Activated naive CD4-positive, alpha-beta T cell (primary cell): ENCODE measurements at places on chromosomes 2 and 18.

GRCh38 chr2:32553829-32554432, 73.9 kb upstream of the TTC27 start:
- DNase-seq: no peak

GRCh38 chr2:21118302-21118920, 5.4 kb upstream of the TDRD15 start:
- no peak for DNase-seq

DNA sequence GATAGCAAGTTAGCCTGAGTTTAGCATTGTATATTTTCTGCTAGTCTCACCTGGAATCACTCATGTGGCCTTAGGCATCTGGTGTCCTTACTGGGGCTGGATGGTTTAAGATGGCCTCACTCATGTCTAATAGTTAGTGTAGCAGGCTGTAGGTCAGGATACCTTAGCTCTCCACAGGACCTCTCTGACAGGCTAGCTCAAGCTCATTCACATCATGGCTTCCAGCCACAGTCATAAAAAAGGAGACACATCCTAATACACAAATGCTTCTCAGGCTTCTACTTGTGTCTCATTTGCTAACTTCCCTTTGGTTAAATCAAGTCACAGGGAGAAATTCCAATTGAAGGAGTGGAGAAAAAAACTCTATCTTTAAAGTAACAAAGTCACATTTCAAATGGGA, 47.7 kb downstream of the MYO1B start:
- no peak for DNase-seq

DNA sequence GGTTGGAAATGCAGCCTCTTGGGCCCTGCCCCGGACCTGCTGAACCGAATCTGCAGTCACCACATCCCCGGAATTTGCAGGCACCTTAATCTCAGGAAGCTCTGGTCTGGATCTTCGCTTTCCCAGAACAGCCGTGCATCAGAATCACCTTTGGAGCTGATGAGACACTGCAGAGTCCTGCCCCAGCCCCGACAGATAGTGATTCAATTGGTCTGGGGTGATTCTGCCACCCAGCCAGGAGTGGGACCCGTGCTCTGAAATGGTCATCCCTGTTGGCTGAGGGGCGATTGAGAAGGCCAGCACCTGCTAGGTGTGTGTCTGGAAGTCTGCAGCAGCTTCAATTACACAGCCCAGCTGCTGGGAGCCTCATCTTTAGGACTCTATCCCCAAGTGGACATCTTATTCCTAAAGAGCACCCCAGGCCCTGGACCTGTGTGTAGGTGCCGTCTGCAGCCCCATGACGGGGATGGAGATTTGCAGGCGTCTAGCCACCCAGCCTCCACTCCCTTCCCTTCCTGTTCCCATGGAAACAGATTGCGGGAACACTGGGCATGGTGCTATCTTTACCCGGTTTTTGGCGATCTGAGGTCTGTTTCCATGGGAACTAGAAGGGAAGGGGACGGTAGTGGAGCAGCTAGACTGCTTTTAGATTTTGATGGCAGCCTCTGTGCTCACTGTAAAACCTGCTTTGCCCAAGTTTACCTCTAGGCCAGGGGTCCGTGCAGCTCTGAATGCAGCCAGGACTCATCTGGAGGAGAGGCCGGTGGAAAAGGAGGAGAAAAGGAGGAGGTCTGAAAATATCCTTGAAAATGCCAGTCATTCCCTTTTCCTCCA, 156.1 kb downstream of the LDLRAD4 start:
- no peak for DNase-seq

- no peak for DNase-seq
These were observed 56.3 kb upstream of the UBXN4 start for GRCh38 chr2:135685361-135685760.

DNA sequence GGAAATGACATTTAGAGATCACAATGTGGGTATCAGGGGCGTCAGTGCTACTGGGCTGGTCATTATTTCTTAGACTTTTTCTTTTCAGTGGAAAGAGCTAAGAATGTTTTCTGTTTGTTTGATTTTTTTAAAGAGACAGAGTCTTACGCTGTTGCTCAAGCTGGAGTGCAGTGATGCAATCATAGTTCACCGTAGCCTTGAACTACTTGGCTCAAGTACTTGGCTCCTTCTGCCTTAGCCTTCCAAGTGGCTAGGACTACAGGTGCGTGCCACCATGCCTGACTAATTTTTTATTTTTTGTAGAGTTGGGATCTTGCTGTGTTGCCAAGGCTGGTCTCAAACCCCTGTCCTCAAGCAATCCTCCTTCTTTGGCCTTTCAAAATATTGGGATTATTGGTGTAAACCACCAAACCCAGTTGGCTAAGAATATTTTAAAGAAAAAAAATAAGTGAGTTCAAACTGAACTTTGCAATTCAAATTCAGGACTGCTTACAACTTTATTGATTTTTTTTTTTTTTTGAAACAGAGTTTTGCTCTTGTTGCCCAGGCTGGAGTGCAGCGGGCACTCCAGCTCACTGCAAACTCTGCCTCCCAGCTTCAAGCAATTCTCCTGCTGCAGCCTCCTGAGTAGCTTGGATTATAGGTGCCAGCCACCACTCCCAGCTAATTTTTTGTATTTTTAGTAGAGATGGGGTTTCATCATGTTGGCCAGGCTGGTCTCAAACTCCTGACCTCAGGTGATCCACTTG, 154.2 kb downstream of the MIB1 start:
- no peak for DNase-seq

DNA sequence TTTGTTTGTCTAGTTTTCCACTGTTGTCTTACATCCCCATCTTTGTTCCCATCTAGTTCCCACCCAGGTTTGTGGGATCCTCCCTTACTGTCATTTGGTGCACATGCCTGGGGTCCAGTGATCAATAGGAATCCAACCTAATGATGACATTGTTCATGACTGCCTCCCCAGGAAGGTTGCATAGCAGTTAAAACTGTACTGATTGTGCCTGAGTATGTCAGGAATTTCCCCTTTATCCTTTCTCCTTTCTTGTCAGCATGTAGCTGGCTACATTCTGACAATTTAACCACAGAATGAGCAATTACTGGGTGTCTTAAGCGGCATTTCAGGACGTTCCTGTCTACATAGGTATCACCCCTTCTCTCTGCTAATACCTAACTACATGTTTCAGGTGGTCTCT, 653.0 kb downstream of the CNTNAP5 start:
- DNase-seq: no peak

GRCh38 chr18:76803814-76804213, 18.5 kb upstream of the ZNF236 start:
- peak; percentile 51 for DNase-seq

- DNase-seq: no peak
These were observed 18.7 kb upstream of the DYTN start for GRCh38 chr2:206736935-206737334.

DNA sequence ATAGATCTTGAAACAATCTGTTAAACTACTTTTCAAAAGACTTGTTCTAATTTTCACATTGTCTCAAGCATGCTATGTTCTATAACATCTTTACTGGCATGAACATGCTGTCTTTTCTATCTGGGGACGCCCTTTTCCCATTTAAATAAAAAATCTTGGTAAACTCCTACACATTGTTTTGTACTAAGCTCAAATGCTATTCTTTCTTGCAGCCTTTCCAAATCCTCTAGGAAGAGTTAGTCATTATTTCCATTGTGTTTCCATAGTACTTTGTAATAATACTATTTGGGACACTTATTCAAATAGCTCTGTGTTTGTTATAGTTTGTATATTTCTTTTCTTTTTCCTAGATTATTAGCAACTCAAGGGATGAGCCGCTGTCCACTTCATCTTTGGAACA, 828.6 kb upstream of the FSHR start:
- DNase-seq: no peak

- no peak for DNase-seq
These were observed 201.6 kb upstream of the SALL3 start for GRCh38 chr18:78777992-78778391.

- DNase-seq: no peak
These were observed 50.8 kb upstream of the REG3A start for GRCh38 chr2:79210274-79210917.

DNA sequence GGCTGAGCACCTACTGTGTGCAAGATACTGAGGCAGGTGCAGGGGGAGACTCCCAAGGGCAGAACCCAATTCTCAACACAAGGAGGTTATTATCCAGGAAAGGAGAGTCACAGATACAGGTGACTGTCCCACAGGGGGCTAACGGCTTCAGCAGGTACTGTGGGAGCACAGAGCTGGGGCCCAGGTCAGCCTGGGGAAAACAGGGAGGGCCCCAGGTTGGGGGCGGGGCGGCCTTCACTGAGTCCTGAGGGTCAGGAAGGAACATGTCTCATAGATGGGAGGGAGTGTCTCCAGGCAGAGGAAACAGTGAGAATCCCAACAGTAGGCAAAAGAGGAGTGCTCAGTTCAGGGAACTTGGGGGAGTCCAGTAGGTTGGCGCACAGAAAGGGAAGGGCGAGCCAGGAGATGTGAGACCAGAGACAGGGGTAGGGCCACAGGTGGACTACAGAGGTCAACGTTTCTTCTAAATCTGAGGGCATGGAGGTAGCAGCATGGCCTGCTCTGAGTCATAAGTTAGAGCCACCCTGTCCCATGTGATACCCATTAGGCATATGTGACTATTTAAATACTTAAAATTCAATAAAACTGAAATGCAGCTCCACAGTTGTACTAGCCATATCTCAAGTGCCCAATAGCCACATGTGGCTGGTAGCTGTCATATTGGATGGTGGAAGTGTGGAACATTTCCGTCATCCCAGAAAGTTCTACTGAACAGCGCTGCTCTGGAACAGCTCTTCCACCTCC, 157.2 kb downstream of the TTC32 start:
- DNase-seq: no peak

- DNase-seq: no peak
These were observed 183.1 kb upstream of the ARL4C start for GRCh38 chr2:234679741-234680687.

GRCh38 chr18:41617647-41618046, 337.4 kb upstream of the PIK3C3 start:
- no peak for DNase-seq

DNA sequence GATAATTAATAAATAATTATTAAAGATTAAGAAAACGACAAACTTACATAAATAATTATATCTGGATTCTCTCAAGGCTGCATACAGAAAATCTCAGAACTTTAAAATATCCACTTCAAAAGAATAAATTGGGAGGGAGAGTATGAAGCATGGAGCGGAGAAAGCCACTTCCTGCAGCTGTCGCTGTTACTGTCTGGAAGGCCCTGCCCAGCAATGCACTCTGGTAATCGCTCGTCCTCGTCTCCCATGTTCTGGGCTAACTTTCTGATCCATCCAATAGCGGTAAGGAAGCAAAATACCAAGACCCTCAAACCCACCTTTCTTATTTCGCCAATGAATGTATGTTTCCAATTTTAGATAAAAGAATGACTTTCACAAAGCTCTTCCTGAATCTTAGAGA, 26.7 kb downstream of the CYRIA start:
- DNase-seq: no peak

GRCh38 chr2:19709553-19709952, 192.2 kb downstream of the TTC32 start:
- no peak for DNase-seq

- DNase-seq: no peak
These were observed 9.2 kb downstream of the TMEM37 start for GRCh38 chr2:119440873-119441272.

DNA sequence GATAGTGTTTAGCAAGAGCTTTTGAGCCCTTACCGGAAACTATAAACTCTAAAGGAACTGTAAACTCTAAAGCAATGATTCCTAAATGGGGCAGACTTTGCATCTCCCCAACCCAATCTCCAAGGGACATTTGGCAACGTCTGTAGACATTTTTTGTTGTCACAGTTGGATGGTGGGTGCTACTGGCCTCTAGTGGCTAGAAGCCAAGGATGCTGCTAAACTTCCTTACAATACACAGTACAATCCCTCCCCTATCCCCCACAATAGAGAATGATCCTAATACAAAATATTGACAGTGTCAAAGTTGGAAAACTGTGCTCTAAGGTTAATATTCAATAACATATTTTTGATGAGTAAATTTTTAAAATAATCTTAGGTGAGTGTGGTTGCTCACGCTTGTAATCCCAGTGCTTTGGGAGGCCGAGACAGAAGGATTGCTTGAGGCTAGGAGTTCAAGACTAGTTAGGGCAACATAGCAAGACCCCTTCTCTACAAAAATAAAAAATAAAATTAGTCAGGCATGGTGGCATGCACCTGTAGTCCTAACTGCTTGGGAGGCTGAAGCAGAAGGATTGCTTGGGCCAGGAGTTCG, 66.7 kb downstream of the PTPN4 start:
- no peak for DNase-seq

DNA sequence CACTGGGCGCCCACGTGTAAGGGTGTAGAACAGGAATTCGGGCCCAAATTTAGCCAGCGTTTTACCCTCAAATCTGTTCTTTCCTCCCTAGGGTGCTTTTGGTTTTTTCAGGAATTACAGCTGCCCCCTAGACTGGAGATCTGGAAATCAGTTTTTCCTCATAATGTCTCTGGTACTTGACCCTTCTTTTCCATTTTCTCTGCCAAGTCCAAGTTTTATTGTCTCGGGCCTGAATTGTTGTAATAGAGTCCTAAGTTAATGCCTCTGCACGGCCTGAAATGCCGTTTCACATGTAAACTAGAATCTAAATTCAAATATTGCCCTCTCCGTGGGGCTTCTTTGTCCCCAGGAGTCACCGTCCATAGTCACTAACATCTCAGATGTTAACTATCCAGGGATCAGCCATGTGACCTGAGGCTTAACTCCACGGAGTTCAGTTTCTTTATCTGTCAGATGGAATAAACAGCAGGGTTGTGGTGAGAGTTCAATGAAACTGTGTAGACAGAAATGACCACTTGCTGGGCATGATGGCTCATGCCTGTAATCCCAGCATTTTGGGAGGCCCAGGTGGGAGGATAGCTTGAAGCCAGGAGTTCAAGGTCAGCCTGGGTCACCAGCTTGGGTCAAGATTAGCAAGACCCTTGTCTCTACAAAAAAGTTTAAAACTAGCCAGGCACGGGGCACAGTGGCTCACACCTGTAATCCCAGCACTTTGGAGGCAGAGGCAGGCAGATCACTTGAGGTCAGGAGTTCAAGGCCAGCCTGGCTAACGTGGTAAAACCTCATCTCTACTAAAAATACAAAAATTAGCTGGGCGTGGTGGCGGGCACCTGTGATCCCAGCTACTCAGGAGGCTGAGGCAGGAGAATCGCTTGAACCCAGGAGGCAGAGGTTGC, 12.7 kb upstream of the CABLES1 start:
- DNase-seq: no peak

- no peak for DNase-seq
These were observed 122.4 kb downstream of the HIBCH start for GRCh38 chr2:190197143-190197720.
